Sciatic nerve (tissue), 2 donors: ENCODE measurements at places on chromosomes 5 and 9. TPM values are rescaled to one million over a fixed set of nuclear protein-coding genes. Genes with fewer than 3 reads are reported as not detected.

SLC28A3 gene
- total RNA-seq: 0.27 TPM

SMIM33 gene
- not detected for total RNA-seq

NIPAL4 gene
- total RNA-seq: 0.36 TPM

TAF11L10 gene
- total RNA-seq: not detected

KLF4 gene
- 63.8 TPM for total RNA-seq

FOXD4L6 gene
- not detected for total RNA-seq

FBP1 gene
- 13.6 TPM for total RNA-seq

CCL21 gene
- total RNA-seq: not detected

PCDHGB4 gene
- 9.0 TPM for total RNA-seq

ADGRV1 gene
- total RNA-seq: 1.7 TPM

F2RL2 gene
- total RNA-seq: 0.89 TPM

PCA3 gene
- 0.18 TPM for total RNA-seq

TICAM2 gene
- 5.9 TPM for total RNA-seq

FRRS1L gene
- total RNA-seq: 12.8 TPM
